ENCODE measurements at places on chromosomes 3 and 15. TPM values are rescaled to one million over a fixed set of nuclear protein-coding genes. Genes with fewer than 3 reads are reported as not detected.

ABHD17C gene
- 4.3 TPM for total RNA-seq

HTR3E gene
- not detected for total RNA-seq

VEPH1 gene
- 0.60 TPM for total RNA-seq

AADAC gene
- not detected for total RNA-seq

CHRM5 gene
- total RNA-seq = not detected

PAQR5 gene
- 0.59 TPM for total RNA-seq

UBAP1L gene
- total RNA-seq = 4.3 TPM

FBXO40 gene
- total RNA-seq = not detected

FBXL2 gene
- total RNA-seq = not detected

RAB8B gene
- 155 TPM for total RNA-seq

CPNE9 gene
- total RNA-seq = 0.49 TPM

CCR9 gene
- 0.27 TPM for total RNA-seq

EBLN2 gene
- 11.0 TPM for total RNA-seq

LPCAT4 gene
- 50.1 TPM for total RNA-seq

GRCh38 chr3:135694142-135694541 is 271.4 kb upstream of the PPP2R3A start:
- DNase-seq = no peak

DNA sequence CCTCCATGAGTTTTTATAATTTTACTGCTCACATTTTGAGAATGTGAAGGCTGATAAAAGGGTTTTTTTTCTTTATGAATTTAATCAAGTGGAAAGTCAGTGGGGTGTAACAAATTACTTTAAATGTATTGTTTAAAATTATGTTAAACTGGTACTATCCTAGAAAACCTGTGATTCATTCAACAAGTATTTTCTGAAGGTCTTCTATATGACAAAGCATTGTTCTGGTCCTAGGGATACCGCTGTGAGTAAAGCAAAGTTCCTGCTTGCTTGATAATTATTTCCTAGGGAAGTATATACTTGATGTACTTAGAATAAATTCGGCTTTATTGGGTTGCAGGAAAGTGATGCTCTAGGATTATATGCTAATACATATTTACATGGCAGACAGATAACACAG is 152.8 kb upstream of the GOLGA6L4 start:
- no peak for DNase-seq

GRCh38 chr3:71360180-71360579 is 223.3 kb downstream of the FOXP1 start:
- DNase-seq = no peak

- DNase-seq = no peak
These were observed 180.0 kb downstream of the CBLB start for GRCh38 chr3:105688821-105689220.

DNA sequence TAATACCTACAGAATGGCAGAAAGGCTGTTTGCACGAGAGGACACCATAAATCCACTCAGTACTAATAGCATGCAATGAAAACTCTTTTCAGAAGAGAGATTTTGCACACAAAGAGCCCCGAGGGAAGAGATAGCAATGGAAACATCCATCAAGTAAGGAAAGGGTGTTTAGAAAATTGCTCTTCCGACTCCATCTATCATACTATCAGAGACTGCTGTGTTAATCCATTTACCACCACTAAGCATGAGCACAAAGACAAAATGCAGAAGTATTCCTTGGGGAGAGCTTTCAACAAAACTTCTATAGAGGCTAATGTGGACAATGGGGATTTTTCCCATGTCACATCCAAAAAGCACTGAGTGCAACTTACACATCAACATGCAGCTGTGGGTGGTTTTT is 72.1 kb upstream of the PLAAT1 start:
- no peak for DNase-seq

- DNase-seq = no peak
These were observed 1043.5 kb upstream of the ALCAM start for GRCh38 chr3:104323226-104323625.

GRCh38 chr3:71414189-71414927 is 169.2 kb downstream of the FOXP1 start:
- no peak for DNase-seq

DNA sequence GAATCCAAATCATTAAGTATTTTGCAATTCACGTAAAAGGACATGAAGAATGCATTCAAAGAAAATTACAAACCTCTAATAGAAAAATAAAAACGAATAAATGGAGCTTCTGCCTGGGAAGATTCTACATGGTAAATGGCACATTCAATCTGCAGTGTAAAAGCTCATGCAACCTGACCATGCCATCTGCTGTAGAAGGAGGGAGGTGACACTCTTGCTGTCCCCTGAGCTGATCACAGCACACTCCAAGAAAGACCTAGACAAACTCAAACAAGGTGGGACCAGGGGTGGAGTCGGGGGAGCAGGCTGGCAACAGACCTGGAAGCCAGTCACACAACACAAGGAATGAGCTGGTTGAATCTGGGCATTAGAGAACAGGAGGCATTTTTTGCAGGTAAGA is 101.8 kb downstream of the BDH1 start:
- peak; percentile 59 for DNase-seq

DNA sequence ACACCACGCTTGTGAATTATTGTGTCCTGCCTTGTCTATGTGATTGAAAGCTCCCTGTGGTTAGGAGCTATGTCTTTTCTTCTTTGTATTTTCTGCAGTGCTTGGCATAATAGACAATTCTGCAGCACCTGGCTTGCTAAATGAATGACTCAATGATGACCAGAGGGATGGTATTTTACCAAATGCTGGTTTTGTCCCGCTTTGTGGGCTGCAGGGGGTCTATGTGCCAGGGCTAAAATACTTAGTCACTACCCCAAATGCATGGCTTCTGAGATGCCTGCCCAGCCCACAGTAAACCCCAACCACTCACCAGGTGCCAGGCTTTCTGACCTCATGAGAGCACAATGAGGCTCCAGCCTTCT is 50.9 kb downstream of the BOC start:
- DNase-seq = no peak

- DNase-seq = no peak
These were observed 35.4 kb upstream of the GRM7 start for GRCh38 chr3:6825524-6825923.

DNA sequence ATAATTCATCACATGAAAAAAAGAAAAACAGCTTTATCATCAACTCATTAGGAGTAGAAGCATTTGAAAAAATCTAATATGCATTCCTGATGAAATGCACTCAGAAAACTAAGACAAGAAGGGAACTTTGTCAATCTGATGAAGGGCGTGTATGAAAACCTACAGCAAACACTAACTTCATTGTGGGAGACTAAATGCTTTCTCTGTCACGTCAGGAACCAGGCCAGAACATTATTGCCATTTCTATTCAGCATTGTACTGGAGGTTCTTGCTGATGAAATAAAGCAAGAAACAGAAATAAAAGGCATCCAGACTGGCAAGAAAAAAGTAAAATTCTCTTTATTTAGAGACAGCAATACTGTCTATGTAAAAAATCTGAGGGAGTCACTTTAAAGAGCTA is 235.2 kb downstream of the GABRB3 start:
- no peak for DNase-seq

DNA sequence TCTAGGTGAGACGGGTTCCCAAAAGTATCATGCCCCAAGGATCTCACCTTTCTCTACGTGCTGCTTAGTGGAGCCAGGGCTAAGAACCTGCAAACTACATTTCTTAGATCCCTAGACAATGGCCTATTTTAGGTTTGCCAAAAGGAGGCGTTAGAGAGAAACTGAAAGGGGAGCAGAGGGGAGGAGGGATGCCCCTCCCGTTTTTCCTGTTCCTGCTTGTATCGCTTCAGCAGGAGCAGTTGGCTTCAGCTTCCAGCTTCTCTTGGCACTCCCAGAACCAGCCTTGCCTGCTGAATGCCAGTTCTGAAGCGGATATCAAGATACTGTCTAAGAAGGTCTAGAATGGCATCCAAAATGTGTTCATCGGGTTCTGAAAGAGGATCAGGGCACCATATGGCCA is 58.4 kb upstream of the ABHD17C start:
- no peak for DNase-seq

- DNase-seq = no peak
These were observed 794.9 kb downstream of the NTRK3 start for GRCh38 chr15:87461631-87462030.

DNA sequence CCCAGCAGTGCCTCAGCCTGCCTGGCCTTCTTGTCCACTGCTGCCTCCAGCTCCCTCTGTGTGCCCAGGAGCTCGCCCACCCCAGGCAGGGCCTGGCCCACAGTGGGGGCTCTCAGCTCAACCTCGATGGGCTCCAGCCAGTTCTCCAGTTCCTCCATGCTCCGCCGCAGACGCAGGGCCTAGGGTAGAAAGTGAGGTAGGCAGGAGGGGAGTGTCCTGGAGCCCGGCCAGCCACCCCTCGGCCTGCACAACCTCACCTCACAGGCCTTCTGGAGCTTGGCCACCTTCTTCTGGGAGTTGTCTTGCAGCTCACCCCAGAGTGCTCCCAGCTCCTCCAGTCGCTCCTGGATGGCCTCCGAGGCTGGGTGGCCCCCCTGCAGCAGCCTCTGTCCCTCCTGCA is 18.7 kb downstream of the PLA2G4B start:
- DNase-seq = no peak

- DNase-seq = no peak
These were observed 54.6 kb downstream of the TMOD3 start for GRCh38 chr15:51884041-51884440.

DNA sequence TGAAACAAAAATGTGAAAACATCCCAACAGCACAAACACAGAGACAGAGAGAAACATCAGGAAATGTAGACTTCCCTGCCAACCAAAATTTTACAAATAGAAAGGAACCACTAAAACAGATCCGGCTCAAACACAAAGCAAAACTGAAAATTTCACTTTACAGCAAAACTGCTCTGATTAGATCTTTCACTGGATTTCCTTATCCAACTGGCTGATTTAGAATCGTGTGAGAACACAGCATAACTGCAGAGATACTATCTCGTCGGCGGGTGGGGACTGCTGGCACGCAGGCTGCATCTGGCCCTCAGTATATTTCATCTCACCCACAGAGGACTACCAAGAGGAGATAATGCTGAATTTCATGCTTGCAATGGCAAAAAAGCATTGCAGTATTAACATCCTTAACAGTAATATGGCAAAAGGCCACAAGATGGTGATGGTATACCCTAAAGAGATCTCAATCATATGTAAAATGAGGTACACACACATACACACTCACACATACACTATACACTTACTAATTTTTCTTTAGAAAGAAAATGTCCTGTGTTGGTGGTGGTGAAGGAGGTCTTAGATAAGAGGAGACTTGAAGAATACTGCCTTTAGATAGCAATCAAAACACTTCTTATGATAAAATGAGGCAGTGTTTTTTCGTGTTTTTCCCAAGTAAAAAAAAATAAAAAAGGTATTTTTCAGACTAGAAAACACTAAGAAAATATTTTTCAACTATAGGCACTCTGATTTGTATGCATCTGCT is 10.6 kb upstream of the LEO1 start:
- DNase-seq = peak; percentile 82

GRCh38 chr3:62870321-62870720 is 4.9 kb downstream of the CADPS start:
- DNase-seq = no peak

- peak; percentile 39 for DNase-seq
These were observed 65.5 kb downstream of the GALK2 start for GRCh38 chr15:49235446-49236124.

GRCh38 chr3:138479438-138479863 is 45.0 kb downstream of the ESYT3 start:
- DNase-seq = no peak

DNA sequence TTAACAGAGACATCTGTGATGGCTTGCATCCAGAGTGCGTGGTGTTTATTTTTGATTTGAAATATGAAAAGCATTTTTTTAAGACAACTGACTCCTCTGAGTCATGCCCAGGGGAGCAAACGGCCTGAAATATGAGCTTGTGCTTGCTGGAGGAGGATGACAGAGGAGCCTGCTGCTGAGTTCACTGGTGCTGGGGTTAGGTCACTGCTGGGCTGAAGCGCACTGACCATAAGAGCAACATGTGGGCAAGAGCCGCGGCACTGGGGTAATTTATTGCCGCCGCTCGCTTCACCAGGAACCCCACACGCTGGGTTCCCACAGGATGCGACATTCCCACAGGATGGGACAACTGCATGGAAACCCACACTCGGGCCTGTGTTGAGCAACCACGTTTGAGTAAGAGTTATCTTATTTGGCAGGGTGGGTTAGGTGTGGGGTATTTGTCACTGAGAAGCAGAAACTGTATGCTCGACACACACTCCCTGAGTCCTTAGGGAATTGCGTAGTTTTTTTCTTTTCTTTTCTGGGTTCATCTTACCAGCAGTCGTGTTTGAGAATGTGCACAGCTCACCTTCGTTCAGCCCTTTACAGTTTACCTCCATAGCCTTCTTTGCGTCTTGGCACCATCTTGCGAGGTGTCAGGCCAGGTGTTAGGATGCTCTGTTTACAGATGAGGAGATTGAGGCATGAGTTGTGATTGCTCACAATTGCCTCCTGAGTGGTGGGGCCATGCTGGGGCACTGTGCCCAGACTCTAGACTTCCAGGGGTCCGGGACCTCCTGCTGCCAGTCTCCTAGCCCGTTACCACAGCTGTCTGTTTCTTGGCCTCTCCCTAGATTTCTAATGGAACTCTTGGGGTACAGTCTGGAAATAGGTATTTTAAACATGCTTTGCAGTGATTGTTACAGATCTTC is 60.4 kb downstream of the SMAD3 start:
- DNase-seq = no peak

- no peak for DNase-seq
These were observed 132.2 kb downstream of the OSBPL10 start for GRCh38 chr3:31848911-31849310.

DNA sequence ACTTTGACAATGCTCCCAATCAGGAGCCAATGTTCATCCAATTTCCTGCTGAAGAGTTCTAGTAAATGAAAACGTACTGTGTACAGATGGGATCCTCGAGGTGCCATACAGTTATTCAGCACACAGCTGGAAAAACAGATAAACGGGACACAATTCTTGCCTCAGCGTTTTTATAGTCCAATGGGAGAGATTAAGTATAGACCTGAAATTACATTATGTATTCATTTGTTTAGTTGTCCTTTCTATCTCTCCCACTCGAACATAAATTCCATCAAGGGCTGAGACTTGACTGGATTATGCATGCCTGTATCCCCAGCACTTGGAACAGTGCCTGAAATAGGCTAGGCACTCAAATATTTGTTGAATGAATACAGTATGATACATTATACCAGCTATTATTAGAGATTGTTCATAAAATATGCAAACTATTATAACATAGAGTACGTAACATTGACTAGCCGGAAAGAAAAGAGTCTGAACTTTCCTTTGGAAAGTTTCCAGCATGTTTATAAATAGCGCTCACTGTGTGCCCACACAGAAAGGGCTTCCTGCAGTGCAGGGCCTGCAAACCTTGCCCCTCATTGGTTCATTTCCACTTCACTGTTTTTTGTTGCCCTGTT is 27.4 kb upstream of the SNTN start:
- DNase-seq = no peak

DNA sequence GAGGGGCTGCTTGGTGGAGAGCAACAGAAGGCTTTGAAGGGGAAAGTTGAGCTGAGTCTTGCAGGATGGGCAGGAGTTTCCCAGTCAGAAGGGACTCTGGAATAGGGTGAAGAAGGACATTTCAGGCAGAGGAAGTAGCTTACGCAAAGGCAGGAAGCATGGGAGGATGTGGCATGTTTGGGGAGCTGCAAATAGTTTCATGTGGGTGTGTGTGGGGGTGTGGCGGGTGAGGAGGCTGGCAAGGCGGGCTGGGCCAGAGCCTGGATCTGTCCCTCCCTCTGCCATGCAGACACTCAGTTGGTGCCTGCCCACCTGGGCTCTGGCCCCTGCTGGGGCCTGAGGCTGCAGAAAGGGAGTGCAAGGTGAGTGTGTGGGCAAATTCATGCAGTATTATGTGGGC is 10.4 kb downstream of the TEX264 start:
- DNase-seq = peak; percentile 74

- no peak for DNase-seq
These were observed 3.6 kb downstream of the PRSS50 start for GRCh38 chr3:46713898-46714552.
